ENCODE measurements at places on chromosomes 13 and 19.

GRCh38 chr13:76822698-76823267 is 63.4 kb downstream of the KCTD12 start:
- DNase-seq = peak; percentile 37

GRCh38 chr19:3631053-3631861 is 4.7 kb upstream of the CACTIN start:
- no peak for DNase-seq

GRCh38 chr13:33362986-33363727 is 77.6 kb upstream of the STARD13 start:
- no peak for DNase-seq

DNA sequence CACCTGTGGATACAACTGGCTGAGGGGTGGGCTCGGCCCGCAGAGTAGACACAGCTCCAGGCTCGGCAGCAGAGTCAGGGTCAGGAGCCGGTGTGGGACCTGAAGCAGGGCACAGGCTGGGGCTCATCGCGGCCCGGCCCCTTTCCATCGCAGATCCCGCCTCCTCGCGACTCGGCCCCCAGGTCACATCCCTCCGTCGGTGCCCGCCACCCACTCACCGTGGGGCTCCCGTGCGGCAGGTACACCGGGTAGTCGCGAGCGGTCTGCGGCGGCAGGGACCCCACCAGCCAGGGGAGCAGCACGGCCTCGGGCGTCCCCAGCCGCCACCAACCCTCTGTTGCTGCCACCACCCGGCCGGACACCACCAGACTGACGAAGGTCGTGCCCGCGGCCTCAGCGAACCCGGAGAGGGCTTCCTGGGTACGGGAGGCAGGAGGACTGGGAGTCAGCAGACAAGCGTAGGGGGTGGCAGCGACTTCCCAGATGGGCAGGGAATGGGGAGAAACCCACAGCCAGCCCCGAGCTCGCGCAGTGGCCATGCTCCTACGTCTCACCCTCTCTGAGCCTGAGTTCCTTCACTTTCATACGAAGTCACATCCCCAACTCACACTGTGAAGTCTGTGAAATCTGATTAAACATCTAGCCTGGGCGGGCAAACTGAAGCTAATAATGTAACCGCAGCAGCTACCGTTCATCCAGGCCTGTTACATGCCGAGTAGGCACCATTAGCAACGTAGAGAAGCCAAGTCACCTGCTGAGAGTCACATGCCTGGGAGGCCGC is 3.7 kb downstream of the FUZ start:
- DNase-seq = peak; percentile 42

DNA sequence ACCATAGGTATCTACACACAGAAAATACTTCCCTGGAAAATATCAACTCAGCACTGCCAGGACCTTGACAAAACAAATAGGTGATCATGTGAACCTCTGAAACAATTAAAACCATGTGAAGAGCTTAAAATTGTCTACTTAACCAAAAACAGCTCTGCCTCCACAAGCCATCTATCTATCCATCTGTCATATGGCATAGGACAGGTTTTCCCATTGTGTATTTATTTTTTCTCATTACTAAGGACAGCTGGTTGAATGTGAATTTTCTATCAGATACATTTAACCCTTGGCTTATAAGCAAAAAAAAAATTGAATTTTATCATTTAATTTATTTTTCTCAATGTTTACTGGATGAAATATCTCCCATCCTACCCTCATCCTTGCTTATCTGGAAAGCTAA is 279.5 kb downstream of the PCDH9 start:
- DNase-seq = no peak

- DNase-seq = no peak
Observed at GRCh38 chr13:102582256-102582655, 14.5 kb upstream of the TPP2 start.

DNA sequence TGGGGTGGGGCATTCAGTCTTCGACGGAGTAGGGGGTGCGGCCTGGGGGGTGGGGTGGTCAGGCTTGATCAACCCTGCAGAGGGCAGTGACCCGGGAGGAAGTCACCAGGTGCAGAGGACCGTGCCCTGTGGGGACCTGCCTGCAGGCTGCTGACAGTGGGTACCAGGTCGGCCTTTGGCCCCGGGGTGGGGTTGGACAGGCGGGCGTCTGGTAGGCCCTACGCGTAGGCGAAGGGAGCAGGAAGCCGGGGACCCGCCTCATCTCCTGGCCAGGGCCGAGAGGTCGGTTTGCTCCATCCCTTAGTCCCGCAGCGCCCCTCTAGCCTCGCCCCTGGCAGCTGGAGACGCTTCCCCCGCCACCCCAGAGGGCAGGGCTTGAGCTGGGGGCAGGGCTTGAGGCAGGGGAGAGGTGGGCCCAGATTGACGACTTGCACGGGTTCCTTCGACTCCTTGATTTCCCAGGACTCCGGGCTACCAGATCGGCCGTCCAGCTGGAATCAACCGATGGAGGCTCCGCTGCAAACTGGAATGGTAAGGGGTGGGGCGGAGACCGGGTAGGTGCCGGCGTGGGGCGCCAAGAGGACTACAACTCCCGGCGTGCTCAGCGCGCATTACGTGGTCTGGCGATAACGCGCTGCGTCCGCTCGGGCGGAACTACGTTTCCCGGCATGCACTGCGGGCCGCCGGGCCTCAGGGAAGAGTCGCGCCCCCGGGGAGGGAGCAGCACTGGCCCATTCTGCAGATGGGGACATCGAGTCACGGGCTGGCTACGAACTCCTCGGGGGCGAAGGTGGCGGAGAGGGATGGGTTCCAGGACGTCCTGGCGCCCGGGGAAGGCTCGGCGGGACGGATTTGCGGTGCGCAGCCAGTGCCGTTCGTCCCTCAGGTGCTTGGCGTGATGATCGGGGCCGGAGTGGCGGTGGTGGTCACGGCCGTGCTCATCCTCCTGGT is at the start of gene PNPLA6:
PNPLA6 (plus strand) TSS at position 671 of the 951 bp plus-strand sequence; CDS start at position 743, 72 bp downstream.
- peak; percentile 95 for DNase-seq
